Activated T-helper 1 cell treated with Interleukin-2 at 50 U/mL for 16 hours (primary cell): ENCODE measurements at places on chromosomes 5 and 9.

DNA sequence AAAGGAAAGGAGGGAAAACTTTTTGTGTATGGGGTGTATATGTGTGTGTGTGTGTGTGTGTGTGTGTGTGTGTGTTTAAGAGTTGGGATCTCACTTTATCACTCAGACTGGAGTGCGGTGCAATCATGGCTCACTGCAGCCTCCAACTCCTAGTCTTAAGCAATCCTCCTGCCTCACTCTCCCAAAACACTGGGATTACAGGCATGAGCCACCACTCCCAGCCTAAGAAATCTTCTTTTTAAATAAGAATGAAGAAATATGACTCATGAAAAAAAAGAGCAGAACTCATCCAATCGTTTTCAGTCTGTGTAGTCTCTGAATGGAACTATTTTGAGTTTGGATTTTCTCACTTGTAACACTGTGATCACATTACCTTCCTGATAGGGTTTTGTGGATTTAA, 601.5 kb downstream of the ACTL7B start:
- no peak for DNase-seq

DNA sequence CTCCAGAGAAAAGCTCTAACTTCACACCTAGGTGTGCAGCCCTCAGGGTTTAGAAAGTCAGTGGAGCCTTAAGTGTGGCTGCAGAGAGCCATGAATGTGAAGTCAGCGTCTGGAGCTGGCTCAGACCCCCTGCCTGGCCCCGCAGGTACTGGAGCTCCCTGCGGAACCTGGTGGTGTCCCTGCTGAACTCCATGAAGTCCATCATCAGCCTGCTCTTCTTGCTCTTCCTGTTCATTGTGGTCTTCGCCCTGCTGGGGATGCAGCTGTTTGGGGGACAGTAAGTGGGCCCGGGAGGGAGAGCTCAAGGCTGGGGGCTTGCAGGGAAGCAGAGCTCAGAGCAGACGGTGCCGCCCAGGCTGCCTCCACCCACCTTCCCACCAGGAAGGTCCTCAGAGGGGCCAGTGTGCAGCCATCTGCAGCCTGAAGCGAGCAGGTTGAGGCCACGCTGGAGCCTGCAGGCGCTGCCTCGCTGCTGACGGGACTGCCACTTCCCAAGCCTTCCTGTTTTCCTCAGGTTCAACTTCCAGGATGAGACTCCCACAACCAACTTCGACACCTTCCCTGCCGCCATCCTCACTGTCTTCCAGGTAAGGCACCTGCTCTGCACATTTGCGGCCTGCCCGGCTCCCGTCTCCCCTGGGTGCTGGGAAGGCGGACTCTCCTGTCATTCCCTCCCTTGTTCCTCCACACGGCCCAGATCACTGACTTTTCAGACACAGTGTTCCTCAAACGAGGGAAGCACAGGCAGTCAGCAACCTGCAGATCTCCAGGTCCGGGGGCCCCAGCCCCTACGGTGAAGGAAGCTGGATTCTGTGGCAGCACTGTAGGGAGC, 108.9 kb downstream of the CACNA1B start:
- no peak for DNase-seq

GRCh38 chr9:117963493-117964090, 259.4 kb downstream of the TLR4 start:
- DNase-seq = no peak

DNA sequence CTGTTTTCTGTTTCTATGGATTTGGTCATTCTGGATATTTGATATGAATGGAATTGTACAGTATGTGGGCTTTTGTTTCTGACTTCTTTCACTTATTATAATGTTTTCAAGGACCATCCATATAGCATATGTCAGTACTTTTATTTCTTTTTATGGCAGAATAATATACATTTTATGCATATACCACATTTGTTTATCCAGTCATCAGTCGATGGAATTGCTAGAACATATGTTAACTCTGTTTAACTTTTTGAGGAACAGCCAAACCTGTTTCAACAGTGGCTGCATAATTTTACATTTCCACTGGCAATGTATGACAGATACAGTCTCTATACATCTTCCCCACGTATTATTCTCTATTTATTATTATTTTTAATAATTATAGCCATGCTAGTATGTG, 131.6 kb downstream of the PARP8 start:
- DNase-seq = no peak

GRCh38 chr9:134996591-134997530, 79.1 kb upstream of the FCN1 start:
- no peak for DNase-seq

DNA sequence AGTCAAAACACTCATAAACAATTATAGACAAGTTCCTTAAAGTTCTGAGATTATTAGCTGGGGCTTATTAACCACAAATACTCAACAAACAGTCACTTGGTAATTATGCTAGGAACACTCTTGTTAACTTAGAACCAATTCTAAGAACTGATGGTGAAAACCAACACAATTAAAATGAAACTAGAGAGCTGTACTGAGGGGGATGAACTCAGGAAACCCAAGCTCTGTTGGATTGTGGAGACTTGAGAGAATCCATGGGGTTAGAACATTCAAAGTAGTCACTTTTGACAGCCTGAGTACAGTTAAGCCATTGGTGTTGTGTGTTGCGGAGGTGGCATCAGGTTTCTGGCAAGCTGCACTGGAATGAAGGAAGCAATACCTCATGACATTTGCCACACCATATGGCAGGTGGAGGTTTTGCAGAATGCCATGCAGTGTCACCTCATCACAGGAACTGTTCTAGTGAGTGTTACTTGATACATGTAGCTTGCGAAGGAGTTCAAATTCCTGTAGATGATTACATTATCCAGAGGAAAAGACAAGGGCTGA, 480.9 kb upstream of the CD180 start:
- no peak for DNase-seq

DNA sequence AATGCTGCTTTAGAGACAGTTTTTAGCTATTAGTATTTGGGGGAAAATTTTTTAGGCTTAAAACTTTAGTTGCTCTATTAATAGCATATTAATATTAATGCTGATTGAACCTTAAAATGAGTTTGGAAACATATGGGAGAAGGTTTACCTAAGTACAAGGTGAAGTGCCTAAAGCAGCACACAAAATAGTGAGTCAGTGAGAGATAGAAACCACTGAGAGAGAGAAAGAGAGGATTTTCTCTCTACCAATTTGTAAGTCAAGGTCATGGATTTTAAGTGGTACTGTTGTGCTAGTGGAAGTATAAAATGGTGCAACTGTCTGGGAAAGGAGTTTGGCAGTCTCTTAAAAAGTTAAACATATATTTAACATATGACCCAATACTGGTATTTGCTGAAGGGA, 64.9 kb downstream of the MARCHF3 start:
- DNase-seq = no peak

DNA sequence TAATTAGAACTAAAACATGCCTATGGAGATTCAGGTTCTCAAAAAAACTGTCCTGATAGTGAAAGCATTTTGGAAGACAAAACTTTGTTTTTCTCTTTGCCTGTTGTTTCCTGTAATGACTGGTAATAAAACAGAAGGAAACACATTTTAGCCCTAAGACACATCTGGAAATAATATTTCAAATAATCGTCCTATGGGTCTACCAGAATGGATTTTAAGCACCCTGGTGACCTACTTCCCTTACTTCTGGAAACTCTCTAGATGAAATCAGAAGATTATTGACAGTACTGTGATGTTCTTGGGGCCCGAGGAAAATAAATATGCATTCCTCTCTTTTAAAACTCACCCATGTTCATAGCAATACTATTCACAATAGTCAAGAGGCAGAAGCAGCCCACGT, 110.1 kb upstream of the TLE4 start:
- no peak for DNase-seq

GRCh38 chr9:14238518-14238917, 75.4 kb downstream of the NFIB start:
- DNase-seq = no peak

DNA sequence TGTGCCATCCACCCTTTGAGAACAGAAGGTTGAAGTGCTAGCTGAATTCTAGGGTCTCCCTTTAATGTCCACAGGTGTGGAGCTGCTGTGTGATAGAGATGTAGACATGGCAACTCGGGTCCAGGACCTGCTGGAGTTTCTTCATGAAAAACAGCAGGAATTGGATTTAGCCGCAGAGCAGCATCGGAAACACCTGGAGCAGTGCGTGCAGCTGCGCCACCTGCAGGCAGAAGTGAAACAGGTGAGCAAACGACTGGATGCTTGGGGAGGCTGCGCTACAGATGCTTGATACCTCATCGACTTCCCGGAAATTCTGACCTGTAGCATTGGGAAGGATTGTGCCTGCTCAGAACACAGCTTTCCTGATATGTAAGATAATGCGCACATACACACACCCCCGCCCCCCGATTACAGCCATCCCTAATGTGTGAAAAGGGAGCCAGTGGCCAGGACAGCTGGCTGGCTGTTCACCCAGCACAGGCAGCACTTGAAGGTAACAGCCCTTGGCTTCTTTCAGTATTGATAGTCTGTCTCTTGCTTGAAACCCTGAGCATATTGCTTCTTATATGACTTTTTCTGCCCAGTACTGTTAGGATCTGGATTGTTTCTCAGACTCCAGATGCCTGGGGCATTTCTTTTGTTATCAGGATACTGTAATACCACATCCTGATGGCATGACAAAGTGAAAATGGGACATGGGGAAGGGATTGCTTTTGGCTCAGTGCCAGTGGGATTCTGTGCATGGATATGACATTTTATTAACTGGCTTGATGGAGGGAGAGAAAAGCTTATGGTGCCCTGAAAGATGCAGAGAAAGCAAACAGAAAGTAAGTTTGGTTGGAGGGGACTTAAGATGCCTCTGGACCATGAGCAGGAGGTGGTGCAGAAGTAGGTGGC, 216.8 kb upstream of the OTULINL start:
- no peak for DNase-seq

DNA sequence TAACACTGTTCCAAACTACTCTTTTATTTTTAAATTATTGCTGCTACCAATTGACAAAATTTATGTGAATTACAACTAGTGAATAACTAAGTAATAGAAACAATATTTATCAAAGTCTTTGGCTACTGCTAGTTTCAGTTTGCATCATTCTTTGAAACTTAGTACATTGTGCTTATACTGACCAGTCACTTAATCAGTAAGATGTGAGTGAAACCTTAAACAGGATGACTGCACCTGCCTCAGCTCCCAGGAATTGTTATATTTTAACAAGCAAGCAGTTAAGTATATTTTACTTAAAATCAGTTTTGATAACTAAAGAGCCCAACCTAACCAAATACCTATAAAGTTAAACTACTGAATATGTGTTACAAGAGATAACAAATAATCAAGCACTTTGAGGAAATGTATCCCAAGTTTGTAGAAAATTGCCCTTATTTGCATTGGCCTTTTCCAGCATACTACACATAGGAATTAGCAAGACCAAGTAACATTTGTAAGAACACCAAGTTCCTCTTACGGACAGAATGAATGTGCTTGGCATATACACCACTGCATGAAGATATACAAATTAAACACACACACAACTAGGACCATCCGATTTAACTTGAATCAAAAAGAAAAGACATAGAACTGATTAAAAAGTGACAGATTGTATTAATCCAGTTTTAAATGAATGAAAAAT, 545.5 kb upstream of the DAB2 start:
- DNase-seq = no peak

- DNase-seq = no peak
These were observed 27.5 kb downstream of the ERP44 start for GRCh38 chr9:100071271-100071670.

DNA sequence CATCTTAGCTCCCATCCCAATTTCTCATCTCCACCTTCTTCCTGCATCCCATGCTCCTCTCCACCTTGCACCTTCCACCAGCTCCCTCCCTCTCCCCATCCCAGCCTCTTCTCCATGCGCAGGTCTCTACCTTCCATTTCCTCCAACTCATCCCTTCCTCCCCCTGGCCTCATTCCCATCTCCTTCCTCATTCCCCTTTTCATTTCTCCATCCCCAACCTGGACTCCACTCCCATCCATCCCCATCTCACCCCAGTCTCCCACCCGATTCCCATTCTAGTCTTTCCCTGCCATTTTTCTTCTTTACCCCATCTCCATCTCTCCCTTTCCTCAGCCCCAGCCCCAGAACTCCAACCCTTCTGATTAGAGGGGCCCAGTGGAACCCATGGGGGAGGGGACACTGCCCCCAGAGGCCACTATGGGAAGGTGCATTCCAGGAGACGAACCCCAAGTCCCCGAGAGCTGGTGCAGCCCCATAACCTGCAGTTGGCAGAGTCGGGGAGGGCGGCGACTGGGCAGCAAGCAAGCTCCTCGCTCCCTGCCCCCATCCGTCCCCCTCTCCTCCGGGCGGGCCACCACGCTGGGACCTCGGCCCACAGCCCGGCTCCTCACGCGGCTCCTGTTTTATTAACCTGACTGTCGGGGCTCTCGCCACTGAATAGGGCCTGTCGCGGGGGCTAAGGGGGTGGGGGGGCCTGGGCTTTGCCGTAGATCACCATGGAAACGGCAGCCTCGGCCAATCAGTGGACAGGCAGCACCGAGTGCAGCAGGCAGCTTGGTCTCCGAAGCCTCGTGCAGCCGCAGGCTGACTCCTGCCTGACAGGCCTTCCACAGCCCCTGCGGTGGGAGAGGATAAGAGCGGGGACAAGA, 66.7 kb downstream of the PCDH1 start:
- no peak for DNase-seq

GRCh38 chr5:159031513-159031912, 68.2 kb downstream of the EBF1 start:
- DNase-seq = no peak

DNA sequence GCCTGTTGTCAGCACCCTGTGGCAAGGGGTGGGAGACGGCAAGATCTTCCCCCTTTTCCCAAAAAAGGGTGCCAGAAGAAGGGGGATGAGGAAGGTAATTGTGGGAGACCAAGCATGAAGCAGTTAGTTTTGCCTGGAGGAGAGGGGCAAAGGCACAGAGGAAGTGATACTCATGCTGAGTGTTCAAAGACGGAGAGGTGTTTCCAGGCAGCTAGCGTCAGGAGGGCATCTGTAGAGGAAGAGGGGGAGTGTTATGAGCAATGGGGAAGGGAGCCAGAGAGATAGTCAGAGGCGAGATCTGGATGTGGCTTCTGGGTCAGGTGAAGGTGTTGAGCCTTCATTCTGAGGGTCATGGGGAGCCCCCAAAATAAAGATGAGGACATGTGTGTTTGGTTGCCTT, 26.9 kb upstream of the ADAM19 start:
- DNase-seq = no peak

DNA sequence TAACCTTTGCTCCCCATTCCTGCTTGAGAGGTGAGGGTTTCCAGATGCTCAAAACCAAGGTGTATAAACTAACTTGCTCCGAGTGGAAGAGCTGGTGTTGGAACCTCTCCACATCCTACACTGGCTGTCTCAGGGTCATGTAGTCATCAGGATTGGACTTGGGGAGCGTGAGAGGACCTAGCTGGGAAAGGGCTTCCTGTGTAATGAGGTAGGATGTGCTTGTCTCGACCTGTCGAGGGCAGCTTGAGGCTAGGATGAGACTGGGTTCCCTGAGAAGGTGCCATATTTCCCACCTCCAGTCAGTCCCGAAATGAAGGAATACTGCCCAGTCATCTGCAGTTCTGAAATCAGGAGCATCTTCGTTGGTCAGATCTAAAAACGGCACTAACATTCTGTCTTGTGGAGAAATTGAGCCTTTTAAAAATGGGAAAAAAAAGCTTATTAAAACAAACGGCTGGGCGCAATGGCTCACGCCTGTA, 1.3 kb downstream of the CCNI2 start:
- no peak for DNase-seq
